Esophagus muscularis mucosa (tissue), 4 donors: ENCODE measurements at places on chromosomes 13 and 19.

- no peak for DNase-seq
Measured at GRCh38 chr13:98267080-98267912, 90.2 kb upstream of the RNF113B start.

DNA sequence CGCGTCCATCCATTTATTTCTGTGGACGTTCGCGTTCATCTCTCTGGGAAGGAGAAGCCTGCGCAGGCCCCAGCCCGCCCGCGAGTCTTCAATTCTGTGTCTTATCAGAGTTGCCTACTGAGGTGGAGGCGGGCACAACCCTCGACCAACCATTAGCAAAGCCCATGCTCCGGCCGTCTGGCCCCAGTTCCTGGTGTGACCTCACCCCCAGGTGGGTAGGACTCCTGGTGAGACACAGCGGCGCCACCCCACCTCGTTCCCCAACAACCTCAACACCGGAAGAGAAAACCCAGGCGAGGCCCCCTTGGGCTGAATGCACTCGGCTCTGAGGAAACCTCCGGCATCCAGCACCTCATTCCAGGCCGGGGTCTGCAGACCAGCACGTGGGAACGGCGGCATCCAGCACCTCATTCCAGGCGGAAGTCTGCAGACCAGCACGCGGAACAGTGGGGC, 14.7 kb downstream of the ZNF787 start:
- DNase-seq: no peak

DNA sequence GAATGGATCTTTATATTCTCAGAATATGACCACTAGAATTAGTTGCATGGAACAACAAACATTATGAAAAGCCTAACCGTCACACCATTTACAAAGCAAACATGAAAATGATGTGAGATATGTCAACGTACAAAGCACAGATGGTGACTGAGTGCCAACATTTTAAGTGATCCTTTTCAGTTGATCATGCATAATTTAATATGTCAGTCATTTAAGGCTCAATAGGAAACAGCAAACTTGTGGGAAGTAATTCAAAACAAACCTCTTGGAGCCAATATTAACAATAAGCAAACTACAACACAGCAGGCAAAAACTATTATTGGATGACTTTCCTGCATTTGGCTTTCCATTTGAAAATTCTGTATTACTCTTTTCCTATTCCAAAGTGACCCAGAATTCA, 277.6 kb downstream of the SLITRK6 start:
- DNase-seq: no peak

GRCh38 chr19:11479090-11479897, 1.6 kb downstream of the ELAVL3 start:
- DNase-seq: no peak

- DNase-seq: no peak
Measured at GRCh38 chr13:42569576-42570344, 4.2 kb upstream of the TNFSF11 start.

- DNase-seq: no peak
Measured at GRCh38 chr19:32269831-32270230, 75.6 kb upstream of the ZNF507 start.

DNA sequence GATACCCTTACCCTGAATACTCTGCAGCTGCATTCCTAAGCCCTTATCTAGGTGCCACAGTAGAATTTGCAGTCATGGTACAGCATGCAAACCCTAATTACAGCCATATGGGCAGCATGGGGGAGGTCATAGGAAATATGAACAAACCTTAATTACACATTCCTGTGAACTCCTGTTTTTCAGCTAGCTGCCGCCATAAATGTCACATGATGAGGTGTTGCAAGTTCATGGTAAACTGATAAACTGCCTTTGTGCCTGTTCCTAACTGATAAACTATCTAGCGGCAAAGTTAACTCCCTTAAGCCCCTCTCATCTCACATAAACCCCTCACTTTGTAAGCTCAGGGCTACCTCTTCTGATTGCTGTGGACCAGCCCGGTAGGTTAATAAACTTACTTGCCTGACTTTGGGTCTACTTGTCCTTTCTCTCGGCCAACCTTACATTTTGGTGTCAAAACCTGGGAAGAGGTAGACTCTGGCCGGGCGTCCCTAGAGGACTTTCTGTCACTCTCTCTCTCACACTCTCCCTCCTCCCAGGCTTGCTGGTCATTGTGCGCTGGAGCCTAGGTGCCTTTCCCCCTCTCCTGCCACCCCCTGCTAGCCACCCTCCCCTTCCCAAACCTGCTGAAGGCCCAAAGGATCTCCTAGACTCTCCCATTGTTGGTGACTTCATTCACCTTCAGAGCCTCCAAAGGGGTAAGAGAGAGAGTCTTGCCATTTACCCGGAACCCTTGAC, 43.3 kb downstream of the ZNF93 start:
- peak; percentile 57 for DNase-seq

DNA sequence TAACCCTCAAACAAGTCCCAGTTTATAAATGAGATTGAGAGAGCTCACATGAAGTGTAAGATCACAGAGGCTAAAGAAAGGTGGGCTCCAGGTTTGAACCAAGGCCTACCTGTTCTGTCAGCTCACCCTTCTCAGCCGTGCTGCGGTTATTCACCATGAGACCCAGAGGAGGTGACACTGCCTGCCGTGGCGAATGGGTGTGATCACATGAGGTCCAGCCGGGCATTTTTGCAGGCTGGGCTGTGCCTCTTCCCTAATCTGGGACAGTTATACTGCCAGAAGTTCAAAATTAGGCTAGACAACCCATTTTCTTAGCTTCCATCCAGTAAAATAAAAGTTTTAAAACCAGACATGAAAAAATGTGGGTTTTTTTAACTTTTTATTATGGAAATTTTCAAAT, 146.8 kb downstream of the FOXO1 start:
- DNase-seq: peak; percentile 31

- no peak for DNase-seq
Measured at GRCh38 chr19:54316746-54317107, 3.8 kb upstream of the LILRA5 start.

- DNase-seq: no peak
Measured at GRCh38 chr13:55887561-55887960, 1253.2 kb upstream of the PRR20A start.

- DNase-seq: no peak
Measured at GRCh38 chr19:18995804-18996241, 37.5 kb downstream of the SUGP2 start.

DNA sequence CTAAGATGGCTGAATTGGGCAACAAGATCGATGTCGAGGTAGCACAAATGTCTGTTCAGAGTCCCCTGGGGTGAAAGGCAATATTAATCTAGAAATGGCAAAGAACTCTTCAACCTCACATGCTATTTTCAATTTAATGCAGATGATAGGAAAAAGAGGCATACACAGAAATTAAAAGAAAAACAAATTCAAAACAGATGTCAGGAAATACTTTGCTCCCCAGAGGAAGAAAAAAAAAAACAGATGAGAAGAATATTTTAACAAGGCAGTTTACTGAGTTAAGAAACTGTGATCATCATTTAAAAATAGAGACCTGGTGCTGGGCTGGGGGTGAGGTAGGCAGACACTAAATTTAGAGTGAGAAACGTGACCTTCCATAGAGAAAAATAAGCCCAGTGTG, 421.9 kb upstream of the ARGLU1 start:
- no peak for DNase-seq

GRCh38 chr19:16037424-16038195, 38.7 kb upstream of the TPM4 start:
- no peak for DNase-seq

GRCh38 chr13:30440910-30441703, 18.8 kb downstream of the UBE2L5 start:
- DNase-seq: peak; percentile 39

DNA sequence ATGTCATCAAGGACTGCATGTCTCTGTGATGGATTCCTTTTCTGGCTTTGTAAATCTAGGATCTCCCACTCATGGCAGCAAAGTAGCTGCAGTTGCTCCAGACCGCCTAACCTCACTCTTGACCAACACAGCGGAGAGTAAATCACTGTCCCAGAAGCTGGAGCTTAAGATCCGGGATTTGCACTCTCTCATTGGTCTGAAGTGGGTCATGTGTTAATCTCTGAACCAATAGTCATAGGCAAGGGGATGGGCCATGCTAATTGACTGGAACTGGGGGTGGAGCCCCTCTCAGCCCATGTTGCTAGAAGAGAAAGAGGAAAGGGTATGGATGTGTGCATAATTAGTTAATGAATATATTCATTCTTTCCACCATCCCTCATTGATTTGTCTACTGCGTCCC, 34.0 kb downstream of the VAV1 start:
- DNase-seq: no peak

- DNase-seq: no peak
Measured at GRCh38 chr19:12364391-12365235, 870 bp downstream of the ZNF442 start.

- no peak for DNase-seq
Measured at GRCh38 chr13:36454987-36455386, 22.7 kb downstream of the CCNA1 start.

DNA sequence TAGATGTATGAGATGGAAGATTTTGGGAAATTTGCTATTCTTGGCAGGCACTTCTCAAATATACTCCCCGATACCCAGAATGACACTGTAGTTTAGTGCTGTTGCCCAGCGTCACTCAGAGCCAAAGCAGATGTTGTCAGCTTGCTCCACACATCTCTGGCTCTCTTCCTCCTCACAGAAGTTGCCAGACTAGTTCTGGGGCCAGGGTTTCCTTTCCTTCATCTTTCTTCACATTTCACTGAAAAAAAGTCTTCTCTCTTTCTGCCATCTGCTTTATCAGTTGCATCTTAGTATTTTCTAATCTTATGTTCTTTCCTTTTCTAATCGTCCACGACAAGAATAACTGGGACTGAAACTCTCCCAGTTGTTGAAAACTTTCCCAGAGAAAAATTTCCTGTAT, 251.4 kb downstream of the RGCC start:
- no peak for DNase-seq

- DNase-seq: peak; percentile 57
Measured at GRCh38 chr19:54670576-54671357, 8.0 kb downstream of the LILRB4 start.

DNA sequence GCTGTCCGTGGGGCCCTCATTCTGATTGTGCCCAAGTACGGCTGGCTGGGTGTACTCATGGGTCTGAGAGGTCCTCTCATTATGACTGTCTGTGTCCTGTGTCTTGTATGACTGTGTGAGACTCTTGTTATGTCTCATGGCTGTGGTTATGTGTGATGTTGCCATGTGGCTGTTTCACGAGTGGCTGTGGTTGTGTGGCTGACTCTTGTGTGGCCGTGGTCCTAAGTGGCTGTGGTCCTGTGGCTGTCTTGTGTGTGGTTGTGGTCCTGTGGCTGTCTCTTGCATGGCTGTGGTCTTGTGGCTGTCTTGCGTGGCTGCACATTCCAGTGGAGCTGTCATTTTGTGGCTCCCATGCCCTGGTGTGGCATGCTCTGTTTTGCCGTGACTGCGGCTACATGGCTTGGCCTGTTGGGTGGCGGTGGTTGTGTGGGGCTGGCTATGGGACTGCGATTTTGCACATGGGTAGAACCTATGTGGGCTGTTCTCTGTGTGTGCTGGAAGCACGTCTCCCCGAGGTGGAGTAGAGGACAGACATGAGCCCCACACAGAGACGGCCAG, 2.5 kb downstream of the LYL1 start:
- DNase-seq: no peak

DNA sequence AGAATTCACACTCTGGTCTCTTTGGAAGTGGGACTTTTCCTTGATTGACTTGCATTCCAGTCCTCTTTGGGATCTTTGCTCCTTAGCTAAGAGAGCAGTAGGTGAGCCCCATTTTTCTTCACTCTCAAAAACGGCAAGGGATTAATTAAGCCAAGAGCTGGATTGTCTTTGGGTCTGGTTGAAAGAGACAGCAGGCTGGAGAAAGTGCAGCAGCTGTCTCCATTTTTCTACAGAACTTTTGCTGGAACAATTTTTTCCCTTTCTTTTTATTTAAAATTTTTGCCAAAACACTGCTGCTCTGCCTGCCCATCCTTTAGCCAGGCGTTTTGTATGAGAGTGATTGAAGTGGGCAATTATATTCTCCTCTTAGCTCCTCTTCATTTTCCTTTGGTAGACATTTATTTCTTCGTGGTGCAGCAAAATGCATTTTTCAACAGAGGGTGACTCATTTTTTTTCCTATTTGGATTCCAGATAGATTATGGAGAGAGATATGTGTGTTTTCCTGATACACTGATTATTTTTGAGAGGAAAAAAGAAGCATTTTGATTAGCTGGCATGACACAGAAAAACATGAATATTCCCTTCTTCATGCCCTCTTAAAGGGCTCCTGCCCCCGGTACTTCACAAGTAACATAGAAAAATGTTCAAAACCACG, 371.2 kb upstream of the NBEA start:
- no peak for DNase-seq

DNA sequence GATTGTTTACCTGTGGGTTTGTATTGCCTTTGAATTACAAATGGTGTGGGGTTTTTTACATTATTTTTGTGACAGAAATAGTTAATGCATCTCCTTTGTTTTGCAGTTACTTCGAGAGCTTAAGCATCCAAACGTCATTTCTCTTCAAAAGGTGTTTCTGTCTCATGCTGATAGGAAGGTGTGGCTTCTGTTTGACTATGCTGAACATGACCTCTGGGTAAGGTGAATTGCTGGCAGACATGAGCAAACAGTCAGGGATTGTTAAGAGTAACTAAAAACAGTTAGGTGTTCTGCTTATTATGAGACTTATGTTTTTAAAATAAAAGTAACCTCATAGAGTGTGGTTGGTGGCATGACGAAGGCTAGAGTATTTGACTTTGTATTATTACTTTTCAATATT, 95.0 kb downstream of the CDK8 start:
- DNase-seq: no peak

- no peak for DNase-seq
Measured at GRCh38 chr13:73215823-73216222, 157.0 kb downstream of the KLF5 start.

DNA sequence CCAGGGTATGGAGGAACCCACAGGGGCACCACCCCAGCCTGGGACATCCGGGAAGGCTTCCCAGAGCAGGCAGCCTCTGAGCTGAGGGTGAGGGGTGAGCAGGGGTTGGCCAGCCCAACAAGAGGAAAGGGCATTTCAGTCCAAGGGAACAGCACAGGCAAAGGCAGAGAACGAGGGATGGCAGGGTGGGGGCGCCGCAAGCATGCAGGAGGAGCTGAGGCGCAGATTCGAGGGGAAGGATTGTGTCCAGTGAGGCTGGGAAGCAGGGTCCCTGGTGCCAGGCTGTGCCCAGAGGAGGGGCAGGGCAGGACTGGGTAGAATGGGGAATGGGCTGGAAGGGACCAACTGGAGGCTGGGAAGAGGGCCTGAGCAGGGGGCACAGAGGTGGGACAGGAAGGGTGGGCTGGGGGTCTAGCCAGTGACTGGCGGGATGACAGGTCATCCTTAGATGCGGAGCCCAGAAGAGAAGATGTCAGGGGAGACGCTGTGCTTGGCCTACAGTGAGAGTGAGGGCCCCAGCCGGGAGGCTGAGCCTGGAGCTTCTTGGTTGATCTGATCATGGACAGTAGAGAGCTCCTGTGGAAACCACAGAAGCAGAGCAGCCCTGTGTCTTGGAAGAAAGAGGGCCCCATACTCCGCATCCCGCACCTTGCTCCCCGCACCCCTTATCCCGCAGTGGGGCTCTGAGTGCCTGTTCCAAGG, 13.6 kb downstream of the EMP3 start:
- DNase-seq: no peak

GRCh38 chr19:17889609-17890214, 18.0 kb downstream of the SLC5A5 start:
- DNase-seq: no peak
